ENCODE measurements at places on chromosomes 11 and 22.
A peak's percentile ranks its signal among the peaks of the same experiment; 100 is the strongest.

- no peak for DNase-seq
Measured at GRCh38 chr11:114163229-114163631, 103.7 kb downstream of the ZBTB16 start.

DNA sequence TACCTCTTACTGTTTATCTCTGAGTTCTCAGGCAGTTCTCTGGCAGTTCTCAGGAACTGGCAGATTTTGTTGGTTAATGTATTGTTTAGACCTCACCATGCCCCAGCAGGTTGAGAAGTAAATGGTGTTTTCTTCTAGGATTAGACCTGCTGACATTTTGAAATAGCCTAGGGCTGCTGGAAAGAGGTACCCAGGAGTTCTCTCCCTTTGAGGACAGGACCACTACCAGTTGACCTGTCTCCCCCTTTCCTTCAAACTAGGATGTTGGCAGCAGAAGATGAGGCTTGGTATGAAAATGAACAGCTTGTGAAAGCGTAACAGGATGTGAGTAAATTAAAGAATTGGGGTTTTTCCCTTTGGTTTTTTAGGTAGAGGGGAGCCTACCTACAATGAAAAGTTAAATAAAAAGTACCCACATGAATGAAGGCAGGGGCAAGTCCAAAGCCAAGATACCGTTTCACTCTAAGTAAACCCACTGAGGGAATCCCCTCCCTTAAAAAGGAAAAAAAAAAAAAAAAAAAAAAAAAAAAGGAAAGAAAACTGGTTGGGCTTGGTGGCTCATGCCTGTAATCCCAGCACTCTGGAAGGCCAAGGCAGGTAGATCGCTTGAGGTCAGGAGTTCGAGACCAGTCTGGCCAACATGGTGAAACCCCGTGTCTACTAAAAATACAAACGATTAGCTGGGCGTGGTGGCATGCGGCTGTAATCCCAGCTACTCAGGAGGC is 96.2 kb downstream of the PDHX start:
- no peak for DNase-seq

- no peak for DNase-seq
Measured at GRCh38 chr11:100970283-100971164, 159.1 kb downstream of the PGR start.

DNA sequence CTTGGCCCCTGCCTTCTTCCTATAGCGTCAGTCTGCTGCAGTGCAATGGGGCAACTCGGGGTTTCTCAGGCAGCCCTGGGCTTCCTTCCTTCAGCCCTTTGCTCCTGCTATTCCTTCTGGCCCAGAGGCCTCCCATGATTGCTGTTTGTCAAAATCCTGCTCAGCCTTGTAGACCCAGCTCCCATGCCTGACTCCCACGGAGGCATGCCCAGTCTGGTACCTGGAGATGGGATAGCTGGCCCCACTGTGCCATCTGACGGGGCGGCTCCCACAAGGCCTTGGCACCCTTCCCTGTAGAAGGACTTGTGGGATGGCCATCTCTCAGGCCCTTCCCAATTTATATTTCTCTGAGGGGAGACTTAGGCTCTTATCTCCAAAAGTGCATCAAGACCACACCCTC is 590 bp upstream of the CD6 start:
- no peak for DNase-seq

DNA sequence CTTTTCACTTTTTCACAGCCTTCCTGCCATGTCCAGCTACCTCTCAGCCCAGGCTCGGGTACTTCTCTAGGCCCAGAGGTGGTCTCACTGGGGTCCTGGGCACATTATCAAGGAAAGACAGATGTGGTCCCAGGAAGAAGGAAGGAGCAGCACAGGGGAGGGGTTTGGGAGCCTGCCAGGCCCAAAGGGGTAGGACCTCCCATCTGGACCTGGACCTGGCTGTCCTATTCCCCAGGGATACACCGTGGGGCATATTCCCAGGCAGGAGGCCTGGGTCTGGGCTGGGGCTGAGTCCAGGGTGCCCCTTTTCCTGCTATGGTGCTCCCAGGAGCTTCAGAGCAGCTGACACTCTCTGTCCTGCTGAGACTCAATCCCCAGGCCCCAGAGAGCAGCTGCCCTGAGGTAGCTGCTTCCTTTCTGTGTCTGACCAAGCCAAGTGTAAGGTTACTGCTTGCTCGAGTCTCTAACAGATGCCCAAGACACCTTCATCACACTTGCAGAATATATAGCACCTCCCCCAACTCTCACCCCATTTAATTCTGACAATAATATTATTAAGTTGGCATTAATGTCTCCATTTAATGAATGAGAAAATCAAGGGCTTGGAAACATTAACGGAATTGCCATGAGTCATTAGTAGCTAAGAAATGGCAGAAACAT is 232.0 kb downstream of the BUD13 start:
- DNase-seq = no peak

GRCh38 chr11:116336540-116336939 is 436.2 kb downstream of the BUD13 start:
- DNase-seq = no peak

- no peak for DNase-seq
Measured at GRCh38 chr22:30305906-30306626, 16.8 kb upstream of the CASTOR1 start.

GRCh38 chr11:34890812-34891211 is 25.4 kb downstream of the APIP start:
- DNase-seq = no peak

GRCh38 chr11:36155770-36156160 is 133.5 kb downstream of the COMMD9 start:
- DNase-seq = no peak

- peak; percentile 15 for DNase-seq
Measured at GRCh38 chr11:112025707-112026106, 499 bp downstream of the DLAT start.

GRCh38 chr11:31770011-31770700 is 41.0 kb downstream of the PAX6 start:
- no peak for DNase-seq

GRCh38 chr11:84549217-84549616 is 1077.9 kb downstream of the DLG2 start:
- no peak for DNase-seq

DNA sequence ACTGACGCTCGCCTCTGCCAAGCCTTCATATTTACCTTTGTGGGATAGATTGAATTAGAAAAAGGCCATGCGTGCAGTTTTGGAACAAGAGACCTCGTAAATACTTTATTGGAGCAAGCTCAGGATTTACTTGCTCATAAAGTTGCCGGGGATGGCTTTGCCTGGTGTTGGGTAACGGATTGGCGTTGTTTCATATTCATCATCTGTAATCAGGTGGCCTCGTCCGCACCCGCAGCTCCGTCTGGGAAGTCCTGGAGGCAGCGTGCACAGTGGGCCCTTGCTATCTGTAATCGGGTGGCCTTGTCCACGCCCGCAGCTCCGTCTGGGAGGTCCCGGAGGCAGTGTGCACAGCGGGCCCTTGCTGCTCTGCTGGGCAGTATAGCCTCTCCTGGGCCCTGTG is 1209.3 kb downstream of the BRD1 start:
- no peak for DNase-seq

DNA sequence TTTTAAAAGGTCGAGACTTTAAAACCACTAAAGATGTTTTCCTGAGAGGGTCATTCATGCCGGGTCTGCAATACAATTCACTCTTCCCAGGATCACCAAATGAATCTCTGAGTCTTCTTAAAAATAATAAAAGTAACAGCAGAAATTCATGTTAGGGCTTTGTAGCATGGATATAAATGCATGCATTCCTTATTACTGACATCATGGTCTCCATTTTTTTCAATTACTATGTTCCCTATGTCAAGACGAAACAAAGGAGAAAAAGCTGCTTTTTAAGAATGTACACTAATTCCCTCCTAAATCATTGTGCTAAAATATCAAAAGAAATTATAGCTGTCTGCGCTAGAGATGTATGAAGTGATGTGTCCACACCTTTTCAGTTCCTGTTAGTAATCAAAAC is 789.9 kb upstream of the LRRC4C start:
- DNase-seq = no peak

DNA sequence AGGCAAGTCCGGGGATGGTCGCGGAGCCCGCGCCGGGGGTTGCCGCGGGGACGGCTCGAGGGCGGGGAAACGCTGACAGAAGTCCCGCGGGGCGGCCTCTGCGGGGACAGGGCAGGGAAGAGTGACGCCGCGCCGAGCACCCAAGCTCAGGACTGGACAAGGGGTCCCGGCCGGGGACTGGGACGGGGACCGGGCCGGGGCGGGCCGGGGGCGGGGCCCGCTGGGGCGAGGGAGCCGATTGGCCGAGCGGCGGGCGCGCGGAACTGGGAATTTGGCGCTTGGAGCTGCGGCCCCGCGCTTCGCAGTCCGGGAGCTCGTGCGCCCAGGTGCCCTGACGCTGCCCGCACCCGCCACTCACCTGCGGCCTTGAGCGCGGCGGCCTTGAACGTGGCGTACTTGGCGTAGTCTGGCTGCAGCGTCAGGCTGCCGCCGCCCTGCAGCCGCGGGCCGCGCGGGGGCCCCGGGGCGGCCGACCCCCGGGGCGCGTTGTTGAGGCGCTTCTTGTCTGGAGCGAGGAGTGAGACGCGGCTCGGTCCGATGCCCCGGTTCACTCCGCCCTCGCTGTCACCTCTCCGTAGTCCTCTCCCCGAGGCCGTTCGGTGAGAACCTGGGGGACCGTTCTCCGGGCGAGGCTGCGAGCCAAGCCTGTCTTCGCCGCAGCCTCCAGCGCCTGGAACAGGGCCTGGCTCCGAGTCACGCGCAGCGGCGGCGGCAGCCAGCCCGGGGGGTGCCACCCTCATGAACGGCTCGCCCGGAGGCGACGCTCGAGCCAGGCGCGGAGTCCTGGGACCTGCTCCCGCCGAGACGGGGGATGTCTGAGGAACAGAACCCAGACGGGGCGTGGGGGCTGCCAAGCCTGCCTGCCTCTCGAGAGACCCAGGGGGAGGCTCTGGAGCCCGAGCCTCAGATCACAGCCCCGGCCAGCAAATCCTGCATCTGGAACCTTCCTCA is 4.5 kb downstream of the SHISA8 start:
- DNase-seq = no peak

GRCh38 chr22:39446239-39446721 is 10.5 kb upstream of the MGAT3 start:
- DNase-seq = no peak

DNA sequence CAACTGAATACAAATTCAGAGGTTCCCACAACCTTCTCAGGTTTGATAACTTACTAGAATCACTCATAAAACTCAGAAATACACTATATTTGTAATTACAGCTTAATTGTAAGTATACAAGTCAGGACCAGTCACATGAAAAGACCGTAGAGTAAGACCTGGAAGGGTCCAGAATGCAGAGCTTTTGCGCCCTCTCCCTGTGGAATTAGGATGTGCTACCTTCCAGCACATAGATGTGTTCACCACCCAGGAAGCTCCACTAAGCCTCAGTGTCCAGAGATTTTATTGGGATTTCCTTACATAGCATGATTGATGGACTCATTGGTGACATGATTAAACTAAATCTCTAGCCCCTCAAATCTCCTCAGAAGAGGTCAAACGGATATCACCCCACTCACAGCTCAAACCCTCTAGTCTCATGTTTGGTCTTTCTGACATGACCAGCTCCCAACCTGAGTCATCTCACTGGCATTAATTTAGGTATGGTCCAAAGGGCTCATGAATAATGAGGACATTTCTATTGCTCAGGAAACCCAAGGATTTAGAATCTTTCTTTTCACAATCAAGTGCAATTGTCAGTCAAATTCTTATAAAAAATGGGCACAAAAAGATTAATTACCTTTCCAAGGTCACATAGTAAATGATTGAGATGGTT is 77.2 kb upstream of the UBASH3B start:
- DNase-seq = peak; percentile 13

DNA sequence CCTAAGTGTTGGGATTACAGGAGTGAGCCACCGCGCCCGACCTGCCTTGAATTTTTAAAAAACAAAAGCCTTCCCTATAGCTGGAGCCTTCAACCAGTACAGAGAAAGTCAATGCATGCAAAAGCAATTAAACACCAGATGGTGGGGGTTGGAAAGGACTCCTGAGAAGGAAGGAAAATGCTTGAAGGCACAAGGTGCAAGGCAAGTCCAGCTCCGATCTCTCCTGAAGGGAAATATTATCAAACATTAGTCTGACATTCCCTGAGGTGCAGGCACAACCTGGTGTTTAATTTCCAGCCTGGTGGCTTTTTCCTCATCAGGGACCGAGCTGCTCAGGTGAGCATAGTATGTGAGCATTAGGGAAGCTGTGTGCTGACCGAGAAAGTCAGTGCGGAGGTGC is 12.9 kb upstream of the RAPSN start:
- DNase-seq = no peak

GRCh38 chr11:2551131-2551530 is 106.3 kb downstream of the KCNQ1 start:
- no peak for DNase-seq

GRCh38 chr11:93648158-93648557 is 13.3 kb upstream of the CEP295 start:
- no peak for DNase-seq

DNA sequence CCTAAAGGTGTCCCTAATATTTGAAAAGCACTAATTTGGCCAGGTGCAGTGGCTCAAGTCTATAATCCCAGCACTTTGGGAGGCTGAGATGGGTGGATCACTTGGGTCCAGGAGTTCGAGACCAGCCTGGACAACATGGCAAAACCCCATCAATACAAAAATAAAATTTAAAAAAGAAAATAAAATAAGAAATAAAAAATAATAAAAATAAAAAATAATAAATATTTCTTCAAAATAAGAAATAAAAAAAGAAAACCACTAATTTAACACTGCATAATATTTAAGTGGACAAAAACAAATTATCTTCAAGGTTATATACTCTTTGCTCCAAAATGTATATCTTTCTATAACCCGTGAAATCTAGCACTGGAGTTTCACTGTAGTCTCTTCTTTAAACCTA is 32.9 kb downstream of the CPT1A start:
- DNase-seq = no peak

DNA sequence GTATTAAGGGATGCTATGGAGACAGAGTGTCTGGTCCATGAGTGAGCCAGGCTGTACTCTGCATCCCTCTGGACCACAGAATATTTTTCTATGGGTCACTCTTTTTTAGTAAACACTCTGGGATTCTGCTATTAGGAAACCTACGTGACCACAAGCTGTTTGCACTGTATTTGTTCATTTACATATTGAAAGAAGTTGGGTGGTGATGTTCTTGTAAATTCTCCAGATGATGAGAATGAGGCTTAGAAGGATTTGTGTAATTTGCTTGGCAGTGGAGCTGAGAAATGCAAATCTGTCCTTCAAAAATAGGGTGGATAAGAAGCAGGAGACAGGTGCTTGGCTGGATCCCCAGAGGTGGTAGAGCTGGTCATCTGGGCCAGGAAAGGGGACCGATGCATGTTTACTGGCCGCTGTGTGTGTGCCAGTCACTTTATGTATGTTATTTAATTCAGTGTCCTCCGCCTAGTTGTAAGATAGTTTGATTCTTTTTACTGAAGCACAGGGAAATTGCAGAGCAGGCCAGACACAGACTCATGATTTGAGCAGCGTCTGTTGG is 63.7 kb upstream of the HEPHL1 start:
- no peak for DNase-seq

- no peak for DNase-seq
Measured at GRCh38 chr22:41062146-41062545, 30.2 kb upstream of the EP300 start.

DNA sequence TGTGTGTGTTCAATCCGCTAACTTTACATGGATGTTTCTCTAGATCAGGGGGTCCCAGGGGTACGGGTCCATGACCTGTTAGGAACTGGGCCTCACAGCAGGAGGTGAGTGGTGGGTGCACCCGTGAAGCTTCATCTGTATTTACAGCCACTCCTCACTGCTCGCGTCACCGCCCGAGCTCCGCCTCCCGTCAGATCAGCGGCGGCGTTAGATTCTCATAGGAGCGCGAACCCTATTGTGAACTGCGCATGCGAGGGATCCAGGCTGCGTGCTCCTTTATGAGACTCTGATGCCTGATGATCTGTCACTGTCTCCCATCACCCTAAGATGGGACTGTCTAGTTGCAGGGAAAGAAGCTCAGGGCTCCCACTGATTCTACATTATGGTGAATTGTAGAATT is 31.9 kb downstream of the MRGPRD start:
- no peak for DNase-seq
